ENCODE measurements at places on chromosomes 7 and 10.

DNA sequence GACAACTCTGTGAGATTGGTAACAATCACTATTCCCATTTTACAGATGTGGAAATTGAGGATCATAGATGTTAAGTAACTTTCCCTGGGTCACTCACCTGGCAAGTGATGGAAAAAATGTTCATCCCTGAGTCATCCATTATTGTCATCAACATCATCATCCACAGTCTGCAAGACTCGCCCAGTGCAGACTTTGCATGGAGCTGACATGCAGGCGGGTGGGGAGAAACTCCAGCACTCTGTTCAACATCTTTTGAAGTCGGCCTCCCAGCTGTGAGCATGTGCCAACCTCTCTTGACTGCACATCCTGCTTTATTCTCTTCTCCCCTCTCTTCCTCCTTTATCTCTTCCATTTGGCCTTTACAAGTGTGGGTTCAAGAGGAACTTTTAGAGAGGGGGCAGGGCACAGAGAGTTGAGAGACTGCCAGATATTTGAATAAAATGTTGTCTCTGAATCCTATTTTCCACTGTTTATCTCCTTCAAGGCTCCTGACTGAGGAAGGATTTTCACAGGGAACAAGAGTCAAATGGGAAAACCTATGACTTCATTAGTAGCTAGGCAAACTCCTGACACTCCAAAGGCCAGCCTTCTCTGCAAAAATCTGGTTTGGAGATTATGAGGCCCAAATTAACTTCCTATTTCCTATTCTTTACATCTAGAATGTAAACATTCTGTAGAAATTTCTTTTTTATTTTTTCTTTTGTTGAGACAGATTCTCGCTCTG, 283.7 kb upstream of the PODXL start:
- no peak for DNase-seq

- no peak for DNase-seq
These were observed 615.0 kb downstream of the ANKRD7 start for GRCh38 chr7:118839515-118839914.

DNA sequence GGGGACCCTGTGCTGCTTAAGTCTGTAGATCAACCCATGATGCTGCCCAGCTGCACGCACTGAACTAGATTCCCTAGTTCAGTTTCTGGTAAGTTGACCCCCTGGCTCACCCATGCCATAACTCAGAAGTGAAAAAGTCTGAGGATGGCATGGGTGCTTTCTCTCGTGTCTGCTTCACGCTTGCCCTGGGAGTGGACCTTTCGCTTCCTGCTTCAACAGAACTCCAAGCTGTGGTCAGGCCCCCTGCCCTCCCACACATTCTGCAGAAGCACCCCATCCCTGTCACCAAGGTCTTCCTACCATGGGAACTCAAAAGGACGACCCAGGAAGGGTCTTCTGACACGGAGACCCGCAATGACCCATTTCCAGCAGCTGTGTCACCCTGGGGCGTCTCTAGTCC, 39.9 kb downstream of the LRRC18 start:
- DNase-seq = no peak

- DNase-seq = no peak
These were observed 10.0 kb downstream of the DNAJC1 start for GRCh38 chr10:21993360-21994001.

DNA sequence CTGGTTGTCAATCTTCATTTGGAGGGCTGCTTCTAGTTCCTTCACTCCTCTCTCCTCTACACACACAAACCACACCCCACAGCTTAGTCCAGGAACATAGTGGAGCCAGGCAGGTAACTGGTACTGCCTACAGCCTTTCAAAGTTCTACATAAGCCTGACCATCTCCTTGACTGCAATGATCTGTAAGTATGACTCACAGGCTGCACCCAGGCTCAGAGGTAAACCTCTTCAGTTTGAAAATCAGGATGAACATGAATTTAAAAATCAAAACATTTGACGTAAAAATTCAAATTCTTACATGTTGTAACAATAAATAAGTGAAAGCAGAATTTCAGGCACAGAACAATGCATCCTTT, 68.7 kb upstream of the C10orf120 start:
- no peak for DNase-seq

- no peak for DNase-seq
These were observed 271.4 kb downstream of the TSPAN12 start for GRCh38 chr7:120586571-120586970.

- DNase-seq = no peak
These were observed 117.7 kb upstream of the GJD4 start for GRCh38 chr10:35487336-35488034.

DNA sequence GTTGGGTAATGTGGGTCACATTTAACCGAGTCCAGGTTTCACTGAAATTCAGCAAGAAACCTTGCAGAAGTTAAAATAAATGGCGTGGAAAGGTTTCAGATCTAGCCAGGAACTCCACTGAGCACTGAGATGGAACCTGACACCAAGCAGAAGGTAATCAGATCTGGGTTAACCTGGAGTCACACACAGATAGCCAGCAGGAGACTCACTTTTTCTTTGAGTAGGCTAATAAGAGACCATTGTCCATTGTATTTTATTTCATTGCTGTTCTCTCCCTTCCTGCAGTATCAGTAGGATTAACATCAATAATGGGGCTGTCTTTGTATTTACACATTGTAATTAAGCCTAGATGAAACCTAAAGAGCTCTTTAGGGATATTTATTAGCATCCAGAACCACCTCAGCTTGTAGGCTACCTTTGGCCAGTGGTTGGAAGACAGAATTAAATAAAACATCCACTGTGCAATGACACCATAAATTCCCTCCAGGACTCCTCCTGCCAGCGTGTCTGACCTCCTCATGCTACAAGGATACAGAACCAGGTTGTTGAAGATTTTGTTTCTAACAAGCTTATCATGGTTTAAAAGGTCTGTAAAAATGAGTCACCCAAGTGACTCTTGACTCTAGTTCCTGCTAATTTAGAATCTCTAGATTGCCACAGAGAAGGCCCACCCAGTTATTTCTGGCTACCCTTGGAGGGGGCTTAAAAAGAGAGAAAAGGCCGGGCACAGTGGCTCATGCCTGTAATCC, 151.1 kb downstream of the SORCS1 start:
- DNase-seq = no peak

- DNase-seq = no peak
These were observed 79.9 kb downstream of the ELFN1 start for GRCh38 chr7:1749864-1750466.

DNA sequence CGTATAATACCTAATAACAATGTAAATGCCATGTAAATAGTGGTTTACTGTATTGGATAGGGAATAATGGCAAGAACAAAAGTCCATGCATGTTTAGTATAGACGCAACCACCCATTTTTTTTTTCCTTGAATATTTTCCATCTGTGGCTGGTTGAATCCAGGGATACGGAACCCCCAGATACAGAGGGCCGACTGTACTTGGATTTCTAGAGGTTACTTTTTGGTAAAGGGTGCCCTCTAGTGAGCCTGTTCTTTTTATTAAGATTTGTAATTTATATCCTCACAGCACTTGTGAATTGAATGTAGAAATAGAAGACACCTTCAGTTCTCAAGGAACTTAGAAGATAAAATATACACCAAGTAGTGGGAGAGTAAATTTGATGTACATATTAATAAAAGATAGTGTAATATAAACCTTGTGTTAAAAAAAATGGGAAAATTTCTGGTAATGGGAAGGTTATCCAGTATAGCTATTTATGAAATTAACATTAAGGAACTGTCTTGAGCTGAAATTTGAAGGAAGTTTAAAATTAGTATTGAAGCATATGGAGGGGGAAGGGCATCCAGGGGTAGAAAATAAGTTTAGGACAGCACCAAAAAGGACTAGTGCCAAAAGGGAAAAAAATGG, 32.0 kb downstream of the EXOC6 start:
- peak; percentile 7 for DNase-seq

DNA sequence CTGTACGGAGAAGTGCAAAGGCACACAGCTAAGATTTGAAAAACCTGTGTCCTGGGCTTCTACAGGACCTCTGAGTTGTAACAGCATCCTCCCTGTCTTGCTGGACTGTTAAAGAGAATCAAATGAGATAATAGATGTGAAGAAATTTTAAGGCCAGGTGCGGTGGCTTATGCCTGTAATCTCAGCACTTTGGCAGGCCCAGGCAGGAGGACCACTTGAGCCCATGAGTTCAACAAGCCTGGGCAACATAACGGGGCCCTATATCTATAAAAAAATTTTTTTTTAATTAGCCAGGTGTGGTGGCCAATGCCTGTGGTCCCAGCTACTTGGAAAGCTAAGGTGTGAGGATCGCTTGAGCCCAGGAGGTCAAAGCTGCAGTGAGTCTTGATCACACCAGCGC, 2.9 kb upstream of the ARHGAP21 start:
- DNase-seq = no peak

DNA sequence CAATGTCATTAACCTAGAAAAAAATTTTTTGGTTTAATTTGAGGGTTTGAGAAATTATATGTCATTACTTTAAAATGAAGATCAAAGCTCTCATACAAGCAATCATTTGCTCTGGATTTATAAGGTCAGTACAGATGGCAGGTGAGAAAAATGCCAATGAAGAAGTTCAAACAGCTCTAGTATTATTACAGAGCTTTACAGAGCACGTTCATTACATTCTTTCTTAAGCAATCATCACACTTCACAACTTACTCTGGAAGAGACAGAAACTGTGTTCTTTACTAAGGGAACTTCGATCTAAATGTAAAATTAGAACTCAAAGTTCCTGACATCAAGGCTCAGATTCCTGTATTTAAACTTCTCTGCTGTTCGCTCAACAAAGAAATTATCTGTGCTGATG, 153.4 kb downstream of the ATE1 start:
- DNase-seq = no peak

GRCh38 chr10:15267496-15267895, 99.0 kb upstream of the NMT2 start:
- DNase-seq = no peak

DNA sequence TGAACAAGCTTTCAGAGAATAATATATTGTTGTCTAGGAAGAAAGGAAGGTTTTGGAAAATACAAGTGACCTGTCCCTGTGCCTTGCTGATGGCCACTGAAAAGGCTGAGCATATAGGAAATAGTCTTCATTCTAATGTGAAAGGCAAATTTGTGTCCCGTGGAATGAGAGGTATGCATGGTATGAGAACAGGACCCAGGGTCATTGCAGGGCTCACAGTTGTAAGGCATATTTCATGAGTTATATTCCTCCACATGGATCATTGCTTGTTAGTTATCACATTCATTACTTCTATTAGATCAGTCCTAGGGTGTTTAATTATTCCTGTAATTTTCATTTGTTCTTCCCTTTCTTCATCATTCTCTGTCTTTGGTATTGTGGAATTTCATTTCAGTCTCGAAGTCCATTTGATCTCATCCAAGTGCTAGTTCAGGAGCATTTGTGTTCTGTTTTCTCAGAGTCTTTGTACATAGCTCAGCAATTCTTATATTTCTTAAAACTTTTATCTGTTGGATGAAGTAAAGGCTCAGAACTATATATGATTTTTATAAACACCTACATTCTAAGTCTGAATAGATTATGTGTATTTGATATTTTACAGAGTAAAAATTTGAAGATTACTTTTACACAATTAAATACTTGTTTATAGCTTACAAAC, 39.4 kb upstream of the ARHGAP21 start:
- no peak for DNase-seq

DNA sequence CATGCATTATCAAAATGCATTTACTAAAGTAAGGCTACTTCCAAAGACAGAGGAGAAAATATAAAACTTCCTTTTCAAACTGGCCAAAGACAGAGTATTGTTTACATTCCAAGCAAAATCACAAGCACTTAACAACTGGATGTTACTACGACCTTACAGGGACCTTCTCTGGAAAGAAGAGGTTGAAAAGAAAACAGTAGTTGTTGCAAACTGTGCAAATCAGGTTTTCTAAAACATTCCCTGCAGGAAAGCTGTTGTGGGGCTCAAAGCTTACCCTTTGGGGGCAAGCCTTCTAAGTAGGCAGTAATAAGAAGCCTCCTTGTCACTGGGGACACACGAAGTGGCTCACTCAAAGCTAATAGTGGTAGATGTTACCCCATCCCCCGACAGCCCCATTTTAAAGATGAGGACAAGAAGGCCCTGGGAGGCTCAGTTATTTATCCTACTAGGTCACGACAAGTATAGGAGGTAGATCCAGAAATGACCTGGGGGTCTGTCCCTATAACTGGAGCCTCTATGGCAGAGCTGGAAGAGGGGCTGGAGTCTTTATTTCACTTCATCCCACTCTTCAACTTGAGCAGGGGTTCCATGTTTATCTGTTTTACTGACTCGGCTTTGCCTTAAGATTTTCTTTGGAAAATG, 46.6 kb downstream of the ATXN7L1 start:
- no peak for DNase-seq

DNA sequence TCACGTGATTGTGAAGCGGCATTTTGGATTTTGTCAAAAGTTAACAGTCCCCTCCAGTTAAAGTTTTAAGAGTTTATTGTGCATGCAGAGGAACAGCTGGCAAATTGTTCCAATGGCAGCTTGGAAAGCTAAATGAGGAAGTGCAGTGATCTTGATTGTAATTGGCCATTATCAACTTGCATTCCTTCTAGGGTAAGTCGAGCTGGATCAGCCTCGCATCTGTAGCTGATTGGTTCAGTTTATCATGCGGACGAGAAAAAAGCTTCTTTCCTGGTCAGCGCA, 566 bp downstream of the ZNF789 start:
- DNase-seq = peak; percentile 15

DNA sequence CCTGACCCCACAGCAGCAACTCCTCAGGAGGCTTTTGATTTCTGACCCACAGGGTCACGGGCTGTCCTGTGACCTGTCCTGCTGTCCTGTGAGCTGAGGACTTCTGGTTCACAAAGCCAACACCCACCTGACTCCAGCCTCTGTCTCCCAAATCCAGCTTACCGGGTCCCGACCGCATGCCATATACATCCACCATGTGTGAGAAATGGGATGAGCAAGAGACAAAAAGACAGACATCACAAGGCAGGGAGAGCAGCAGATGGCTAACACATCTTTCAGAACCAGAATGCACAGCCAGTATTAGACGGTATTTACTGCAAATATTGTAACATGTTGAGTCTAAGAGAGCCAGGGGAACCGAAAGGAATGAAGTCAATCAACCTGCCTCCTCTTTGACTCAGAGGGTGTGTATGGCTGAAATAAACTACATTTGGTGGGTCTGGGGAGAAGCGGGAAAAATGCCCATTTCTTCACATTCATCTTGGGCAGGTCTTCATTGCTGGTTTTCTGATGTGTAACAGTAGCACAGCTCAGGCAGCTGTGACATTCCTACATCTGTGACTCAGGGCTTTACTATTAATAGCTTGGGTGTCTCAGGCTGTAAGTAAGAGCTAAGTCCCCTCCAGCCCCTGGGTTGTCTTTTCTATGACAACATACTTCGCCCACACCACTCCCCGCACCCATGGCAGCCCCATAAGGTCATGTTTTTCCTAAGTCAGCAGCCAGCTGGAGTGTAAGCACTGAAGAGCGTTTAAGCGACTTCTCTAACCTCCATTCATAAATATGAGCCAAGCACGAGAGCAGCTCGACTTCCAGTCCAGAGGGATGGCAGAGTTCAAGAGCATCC, 25.0 kb downstream of the ABLIM1 start:
- peak; percentile 42 for DNase-seq

DNA sequence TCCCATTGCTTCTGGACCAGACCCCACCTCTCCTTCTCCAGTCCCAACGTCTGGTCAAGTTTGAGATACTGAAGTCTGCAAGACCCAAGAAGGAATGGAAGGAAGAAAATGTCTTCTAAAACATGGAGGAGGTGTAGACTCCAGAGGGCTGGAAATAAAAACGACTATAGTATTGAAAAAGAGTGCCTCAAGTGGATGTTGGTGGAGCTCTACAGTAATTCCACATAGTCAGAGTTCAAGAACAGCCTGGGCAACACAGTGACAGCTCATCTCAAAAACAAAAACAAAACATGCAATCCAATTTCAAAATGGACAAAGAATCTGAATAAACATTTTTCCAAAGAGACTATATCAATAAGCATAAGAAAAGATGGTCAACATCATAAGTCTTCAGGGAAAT, 2.3 kb upstream of the PCGF6 start:
- no peak for DNase-seq
